Ureter (tissue), 1 donor: ENCODE measurements at places on chromosomes 5 and 9. TPM values are rescaled to one million over a fixed set of nuclear protein-coding genes. Genes with fewer than 3 reads are reported as not detected.

DNA sequence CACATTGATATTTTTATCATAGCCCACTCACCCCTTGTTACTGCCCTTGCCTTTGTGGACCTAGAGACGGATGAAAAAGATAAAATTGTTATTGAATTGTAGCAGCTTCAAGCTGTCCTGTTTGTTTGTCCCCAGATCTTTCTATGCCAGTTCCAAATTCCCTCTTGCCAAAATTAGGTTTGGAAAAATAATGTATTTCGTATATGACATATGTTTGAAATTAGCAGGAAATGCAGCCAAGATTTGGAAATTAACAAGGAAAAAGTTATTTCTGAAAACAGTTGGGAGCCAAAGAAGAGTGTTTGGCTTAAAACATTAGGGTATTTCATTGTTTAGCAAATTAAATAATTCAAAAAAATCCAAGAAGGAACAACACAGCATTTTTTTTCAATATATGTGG is 33.5 kb downstream of the SPATA31D1 start:
- no peak for DNase-seq

- DNase-seq: no peak
Measured at GRCh38 chr5:59745415-59745863, 148.1 kb downstream of the PDE4D start.

DNA sequence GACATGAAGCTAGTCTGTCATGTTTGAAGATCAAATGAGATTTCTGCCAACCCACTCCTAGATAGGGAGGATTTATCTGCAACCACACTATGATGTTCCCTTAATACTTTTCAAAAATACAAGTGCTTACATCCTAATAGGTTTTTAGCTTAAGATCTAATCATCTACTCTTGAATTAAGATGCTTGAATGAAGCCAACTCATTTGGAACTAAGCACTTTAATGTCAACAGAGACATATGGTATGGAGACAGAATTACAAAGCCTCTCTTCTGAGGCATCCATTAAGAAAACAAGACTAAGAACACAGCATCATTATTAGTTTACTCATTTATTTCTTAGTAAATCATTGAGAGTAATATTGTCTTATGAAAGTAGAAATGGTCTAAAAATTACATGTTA is 139.3 kb upstream of the NFIB start:
- DNase-seq: no peak

Gene PJA2
- total RNA-seq: 102 TPM
